Dermis microvascular lymphatic vessel endothelial cell (primary cell): ENCODE measurements at places on chromosomes 2 and 18. TPM values are rescaled to one million over a fixed set of nuclear protein-coding genes. Genes with fewer than 3 reads are reported as not detected.

KLF7 gene
- 8.5 and 8.7 TPM in 2 replicates for total RNA-seq

CHRNA1 gene
- total RNA-seq: 0.63 and 0.90 TPM in 2 replicates

DSG4 gene
- not detected in 2 replicates for total RNA-seq

CDKL4 gene
- total RNA-seq: 0.25 and 0.64 TPM in 2 replicates

FOXI3 gene
- total RNA-seq: not detected in 2 replicates

POTEJ gene
- total RNA-seq: 0.26 and 0.38 TPM in 2 replicates

ACTG2 gene
- not detected in 2 replicates for total RNA-seq

ANKRD30BL gene
- total RNA-seq: not detected in 2 replicates

ABCG5 gene
- total RNA-seq: not detected in 2 replicates

SOCS6 gene
- total RNA-seq: 18.0 and 28.7 TPM in 2 replicates

IL36B gene
- total RNA-seq: not detected in 2 replicates

FIGN gene
- total RNA-seq: under 0.01 TPM in 2 replicates

C2orf81 gene
- total RNA-seq: under 0.01 and 0.13 TPM in 2 replicates
